ENCODE measurements at places on chromosomes 6 and 20.

GRCh38 chr6:8047541-8048292, 16.5 kb downstream of the BLOC1S5 start:
- DNase-seq = no peak

DNA sequence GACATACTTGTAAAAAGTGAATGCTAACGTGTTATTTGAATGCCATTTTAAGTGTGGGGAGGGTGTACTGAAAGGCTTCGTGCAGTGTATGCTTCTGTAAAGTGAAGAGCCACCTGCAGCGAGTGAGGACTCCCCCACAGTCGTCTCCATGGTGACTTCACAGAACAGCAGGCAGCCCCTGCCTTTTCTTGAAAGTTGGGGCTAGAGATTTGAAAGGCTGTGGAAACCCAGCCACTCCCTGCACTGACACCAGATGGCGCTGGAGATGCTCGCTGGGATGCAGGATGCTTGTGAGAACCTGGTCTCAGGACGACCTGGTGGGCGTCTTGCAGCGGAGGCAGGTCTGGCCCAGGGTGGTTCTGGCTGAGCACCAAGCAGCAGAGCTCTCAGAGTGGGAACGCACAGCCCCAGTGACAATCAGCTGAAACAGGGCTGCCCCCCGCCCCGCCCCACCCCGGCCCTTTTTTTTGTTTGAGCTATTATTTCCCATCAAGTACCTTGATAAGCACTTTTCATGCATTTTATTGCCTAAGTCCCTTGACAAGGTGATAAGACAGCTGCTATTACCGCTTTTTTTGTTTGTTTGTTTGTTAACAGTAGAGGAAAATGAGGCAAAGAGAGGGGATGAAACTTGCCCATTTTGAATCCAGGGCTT, 150.3 kb downstream of the SYCP2 start:
- no peak for DNase-seq

GRCh38 chr20:59645271-59645670, 40.9 kb downstream of the PHACTR3 start:
- no peak for DNase-seq

GRCh38 chr6:77512554-77512953, 49.3 kb upstream of the HTR1B start:
- DNase-seq = no peak

- no peak for DNase-seq
Observed at GRCh38 chr20:17856024-17856564, 112.5 kb downstream of the SNX5 start.

DNA sequence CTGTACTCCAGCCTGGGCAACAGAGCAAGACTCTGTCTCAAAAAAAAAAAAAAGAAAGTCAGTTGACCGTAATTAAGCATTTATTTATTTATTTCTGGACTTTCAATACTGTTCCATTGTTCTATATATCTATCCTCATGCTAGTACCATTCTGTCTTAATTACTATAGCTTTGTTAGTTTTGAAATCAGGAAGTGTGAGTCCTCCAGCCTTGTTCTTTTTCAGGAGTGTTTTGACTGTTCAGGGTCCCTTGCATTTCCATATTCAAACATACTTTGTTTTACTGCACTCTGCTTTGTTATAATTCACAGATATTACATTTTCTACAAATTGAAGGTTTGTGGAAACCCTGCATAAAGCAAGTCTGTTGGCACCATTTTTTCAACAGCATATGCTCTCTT, 36.7 kb upstream of the ASXL1 start:
- no peak for DNase-seq

DNA sequence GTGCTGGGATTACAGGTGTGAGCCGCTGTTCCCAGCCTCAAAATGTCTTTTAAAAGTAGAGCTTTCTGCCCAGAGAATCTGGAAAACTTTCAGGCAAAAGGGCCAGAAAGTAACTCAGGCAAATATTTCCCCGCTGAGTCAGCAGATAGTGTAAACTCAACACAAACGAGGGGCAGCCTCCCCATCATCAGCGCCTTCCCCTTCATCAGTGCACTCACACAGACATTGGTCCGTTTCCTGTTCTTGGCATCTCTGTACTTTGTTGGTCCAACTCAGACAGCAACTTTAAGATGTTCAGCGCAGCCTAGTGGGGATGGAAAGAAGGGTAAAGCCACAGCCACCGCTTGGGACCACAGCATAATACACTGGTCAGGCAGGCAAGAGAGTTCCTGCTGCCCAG, 69.5 kb downstream of the CSE1L start:
- DNase-seq = no peak

DNA sequence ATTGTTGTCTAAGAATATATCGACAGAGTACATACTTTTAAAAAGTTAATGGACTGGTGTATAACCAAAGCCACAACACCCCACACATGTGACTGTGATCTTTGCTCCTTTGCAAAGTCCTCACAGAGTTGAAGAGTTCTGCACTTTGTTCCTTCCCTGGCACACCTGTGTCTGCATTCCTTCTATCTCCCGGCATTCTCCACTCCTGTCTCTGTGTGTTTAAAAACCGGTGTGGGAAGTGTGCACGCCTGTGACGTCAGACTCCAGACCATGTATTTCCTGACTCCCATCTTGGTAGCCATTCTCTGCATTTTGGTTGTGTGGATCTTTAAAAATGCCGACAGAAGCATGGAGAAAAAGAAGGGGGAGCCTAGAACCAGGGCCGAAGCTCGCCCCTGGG, at the start of gene IYD:
IYD (plus strand) TSS at position 251 of the 400 bp plus-strand sequence; CDS start at position 271, 20 bp downstream.
- no peak for DNase-seq

GRCh38 chr20:23446505-23446904, 6.2 kb downstream of the CST11 start:
- DNase-seq = no peak

DNA sequence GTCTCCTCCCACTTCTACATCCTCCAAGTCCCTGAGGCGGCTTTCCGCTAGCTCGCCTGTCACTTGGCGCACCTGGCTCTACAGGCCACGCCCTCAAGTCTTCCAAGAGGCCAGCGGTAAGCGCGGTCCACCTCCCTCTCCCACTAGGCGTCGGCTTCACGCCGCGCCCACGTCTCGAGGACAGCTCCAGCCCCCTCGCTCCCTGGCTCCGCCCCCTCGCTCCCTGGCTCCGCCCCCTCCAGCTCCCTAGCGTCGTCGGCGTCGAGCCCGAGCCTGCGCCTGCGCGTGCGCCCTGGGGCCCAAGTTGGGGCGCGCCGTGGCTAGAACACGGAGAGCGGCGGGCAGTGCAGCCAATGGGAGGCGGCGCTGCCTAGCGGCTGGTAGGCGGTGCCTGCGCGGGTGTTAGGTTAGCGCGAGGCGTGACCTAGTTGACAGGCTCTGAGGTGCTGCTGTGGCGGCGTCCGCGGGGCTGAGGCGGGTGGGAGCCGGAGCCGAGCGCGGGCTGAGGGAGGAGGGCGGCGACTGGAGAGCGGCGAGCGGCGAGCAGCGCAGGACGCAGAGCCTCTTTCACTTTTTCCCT, at the start of gene MACROD2:
MACROD2 (plus strand) TSS at position 431 of the 580 bp plus-strand sequence.
- no peak for DNase-seq

DNA sequence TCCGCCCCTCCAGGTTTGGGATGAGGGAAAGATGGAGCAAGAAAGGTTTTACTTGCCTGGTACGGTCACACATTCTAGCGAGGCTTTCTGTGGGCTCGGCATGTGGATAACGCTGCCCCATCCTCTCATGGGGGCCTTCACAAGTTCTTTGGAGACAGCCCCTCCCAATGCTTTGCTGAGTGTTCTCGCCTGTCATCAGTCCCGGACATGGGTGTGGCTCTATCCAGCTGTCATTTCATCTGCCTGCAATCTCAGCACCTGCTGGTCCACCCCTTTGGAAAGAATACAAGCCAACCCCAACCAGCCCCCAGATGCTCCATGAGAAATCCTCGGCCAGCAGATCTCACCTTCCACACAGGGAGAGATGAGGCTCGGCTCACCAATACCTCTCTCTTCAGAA, 30.3 kb upstream of the MDGA1 start:
- no peak for DNase-seq

DNA sequence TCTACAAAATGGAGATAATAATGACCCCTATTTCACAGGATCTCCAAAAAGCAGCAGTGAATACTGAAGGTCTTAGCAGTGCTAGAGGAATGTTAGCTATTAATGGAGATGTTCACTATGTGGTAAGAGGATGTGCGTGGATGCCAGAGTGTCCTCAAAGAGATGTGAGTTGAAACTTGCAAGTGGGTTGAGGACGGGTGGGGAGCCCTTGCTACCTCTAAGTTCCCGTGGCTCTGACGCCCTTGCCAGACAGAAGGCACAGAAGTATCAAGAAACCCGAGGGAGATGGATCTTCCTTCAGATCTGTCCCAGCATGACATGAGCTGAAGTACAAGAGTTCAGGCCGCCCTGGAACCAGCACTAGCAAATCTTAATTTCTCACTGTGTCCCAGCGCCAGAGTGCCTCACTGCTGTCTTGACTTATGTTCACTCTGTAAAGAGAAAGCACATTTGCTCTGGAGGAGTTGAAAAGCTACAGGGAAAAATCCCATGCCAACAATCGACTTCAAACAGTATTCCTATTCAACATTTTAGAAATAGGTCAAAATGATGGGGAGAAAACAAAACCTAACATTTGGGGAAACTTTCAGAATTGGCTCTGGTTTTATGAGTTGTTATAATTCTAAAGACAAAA, 59.5 kb downstream of the FYN start:
- DNase-seq = no peak

DNA sequence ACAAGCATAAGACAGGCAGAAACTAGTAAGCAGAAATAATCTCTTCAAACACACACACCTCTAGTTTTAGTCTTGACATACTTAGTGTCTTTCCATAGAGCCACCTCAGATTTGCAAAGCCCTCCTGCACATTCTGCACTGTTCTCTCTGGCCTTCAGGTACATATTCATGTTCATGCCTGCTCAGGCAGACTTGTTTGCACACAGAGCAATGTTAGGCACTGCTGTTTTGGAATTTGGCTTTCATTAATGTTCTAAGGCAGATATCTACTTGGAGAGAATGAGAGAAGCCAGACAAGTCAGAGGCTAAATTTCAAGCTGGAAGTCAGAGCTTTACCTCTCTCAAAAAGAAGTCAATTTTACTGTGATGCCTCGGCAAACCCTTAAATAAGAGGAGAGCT, 21.3 kb upstream of the DST start:
- DNase-seq = no peak

GRCh38 chr6:113017353-113017752, 670.2 kb downstream of the RFPL4B start:
- no peak for DNase-seq

DNA sequence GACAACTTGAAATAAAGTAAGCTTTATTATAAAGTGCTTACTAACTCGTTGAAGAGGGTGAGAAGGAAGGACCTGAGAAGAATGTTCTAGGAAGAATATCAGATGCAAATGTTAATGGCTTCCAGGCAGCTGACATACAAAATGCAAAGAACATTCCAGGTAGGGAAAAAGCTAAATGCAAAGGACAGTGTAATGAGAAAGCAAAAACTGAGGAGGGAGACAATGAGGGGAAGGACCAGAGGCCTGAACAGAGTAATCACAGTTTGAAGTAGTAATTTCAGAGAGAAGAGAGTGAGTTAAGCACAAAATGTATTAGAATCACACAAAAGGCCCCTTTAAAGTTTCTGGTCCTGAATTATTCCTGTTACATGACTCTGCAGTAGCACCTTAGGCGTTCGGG, 81.3 kb downstream of the HMGCLL1 start:
- DNase-seq = no peak

- no peak for DNase-seq
Observed at GRCh38 chr20:1327241-1327653, 1.7 kb downstream of the SDCBP2 start.

- peak; percentile 19 for DNase-seq
Observed at GRCh38 chr6:85641897-85642773, 551 bp downstream of the SYNCRIP start.

GRCh38 chr6:38034274-38034914, 214.9 kb downstream of the ZFAND3 start:
- no peak for DNase-seq

GRCh38 chr6:52641388-52641787, 29.5 kb upstream of the TMEM14A start:
- no peak for DNase-seq

GRCh38 chr20:53751620-53752318, 158.1 kb upstream of the ZNF217 start:
- DNase-seq = no peak

DNA sequence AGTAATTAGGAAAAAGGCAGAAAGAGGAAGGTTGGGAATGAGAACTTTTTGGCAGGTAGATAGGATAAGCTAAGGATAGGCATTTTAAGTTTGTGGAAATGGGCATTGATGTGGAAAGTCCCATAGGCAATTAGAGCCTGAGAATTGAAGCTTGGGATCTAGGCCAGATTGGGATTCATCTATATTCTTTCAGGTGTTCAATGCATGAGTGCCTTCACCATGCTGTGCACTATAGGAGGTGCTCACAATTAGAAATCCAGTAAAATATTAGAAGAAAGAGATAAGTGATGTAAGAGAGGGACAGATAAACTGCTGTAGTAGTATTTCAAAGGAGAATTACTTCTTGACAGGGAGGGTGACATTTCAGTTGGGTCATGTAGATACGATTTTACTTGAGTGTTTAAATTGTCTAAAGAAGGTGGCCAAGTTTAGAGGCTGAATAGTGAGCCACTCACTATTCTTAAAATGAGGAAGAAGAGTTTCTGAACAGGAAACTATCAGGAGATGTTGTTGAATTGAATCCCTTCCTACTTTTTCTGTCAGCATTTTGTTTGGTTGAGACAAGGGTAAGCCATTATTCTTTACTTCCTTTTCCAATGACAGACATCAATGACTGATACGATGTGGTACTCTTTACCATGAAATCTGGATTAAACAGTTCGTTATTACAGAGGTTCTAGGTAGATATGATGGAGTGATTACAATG, 31.0 kb upstream of the CTAGE9 start:
- DNase-seq = no peak

All from stimulated activated CD8-positive, alpha-beta memory T cell treated with anti-CD3 and anti-CD28 coated beads, Interleukin-12 subunit alpha, Interleukin-12 subunit beta, amount 100 ng/mL, for 1 hour (primary cell).